ENCODE measurements at places on chromosomes 4 and X.

GRCh38 chr4:42350611-42351182, 46.6 kb upstream of the SHISA3 start:
- DNase-seq = no peak

DNA sequence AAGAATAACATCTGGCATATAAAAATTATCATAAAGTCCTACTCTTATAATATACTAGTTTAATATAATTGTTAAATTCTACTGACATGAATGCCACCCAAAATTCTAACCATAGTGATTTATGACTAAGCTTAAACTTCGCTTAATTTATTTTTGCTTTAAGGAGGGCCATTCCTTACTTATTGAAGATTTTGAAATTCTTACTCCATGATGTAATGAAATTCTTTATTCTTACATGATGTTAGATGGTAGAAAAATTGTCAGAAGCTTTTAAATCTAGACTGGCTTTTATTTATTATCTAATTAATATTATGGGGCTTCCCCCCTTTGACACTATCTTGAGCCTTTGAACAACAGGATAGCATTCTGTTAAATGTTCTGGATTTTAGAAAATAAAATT, 19.5 kb upstream of the SUPT20HL2 start:
- DNase-seq = no peak

GRCh38 chr4:142406917-142407501, 439.1 kb downstream of the INPP4B start:
- DNase-seq = peak; percentile 79

DNA sequence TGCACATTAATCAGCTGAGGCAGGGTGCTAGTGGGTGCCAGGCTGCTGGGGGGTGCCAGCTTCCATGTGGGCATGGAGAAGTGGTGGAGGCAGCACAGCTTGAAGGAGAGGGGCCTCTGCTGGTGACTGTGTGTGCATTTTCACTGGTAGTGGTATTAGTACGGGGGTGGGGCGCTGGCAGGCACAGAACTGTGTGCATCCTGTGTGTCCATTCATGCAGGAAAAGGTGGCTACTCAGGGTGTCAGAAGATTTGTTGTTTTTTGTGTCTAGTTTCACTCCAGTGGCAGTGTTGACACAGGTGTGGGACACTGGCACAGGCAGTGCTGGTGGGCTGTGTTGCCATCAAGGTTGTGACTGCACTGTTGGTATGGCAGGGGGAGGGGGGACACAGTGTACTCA, 1303.6 kb downstream of the FAM133A start:
- DNase-seq = no peak

GRCh38 chr4:115274545-115274944, 161.1 kb upstream of the NDST4 start:
- peak; percentile 20 for DNase-seq

- no peak for DNase-seq
Measured at GRCh38 chr4:173247321-173247720, 78.7 kb downstream of the GALNT7 start.

Measured in CD4-positive, alpha-beta T cell treated with Interleukin-10 for 1 hour (primary cell).